ENCODE measurements at places on chromosomes 2 and 18.

DNA sequence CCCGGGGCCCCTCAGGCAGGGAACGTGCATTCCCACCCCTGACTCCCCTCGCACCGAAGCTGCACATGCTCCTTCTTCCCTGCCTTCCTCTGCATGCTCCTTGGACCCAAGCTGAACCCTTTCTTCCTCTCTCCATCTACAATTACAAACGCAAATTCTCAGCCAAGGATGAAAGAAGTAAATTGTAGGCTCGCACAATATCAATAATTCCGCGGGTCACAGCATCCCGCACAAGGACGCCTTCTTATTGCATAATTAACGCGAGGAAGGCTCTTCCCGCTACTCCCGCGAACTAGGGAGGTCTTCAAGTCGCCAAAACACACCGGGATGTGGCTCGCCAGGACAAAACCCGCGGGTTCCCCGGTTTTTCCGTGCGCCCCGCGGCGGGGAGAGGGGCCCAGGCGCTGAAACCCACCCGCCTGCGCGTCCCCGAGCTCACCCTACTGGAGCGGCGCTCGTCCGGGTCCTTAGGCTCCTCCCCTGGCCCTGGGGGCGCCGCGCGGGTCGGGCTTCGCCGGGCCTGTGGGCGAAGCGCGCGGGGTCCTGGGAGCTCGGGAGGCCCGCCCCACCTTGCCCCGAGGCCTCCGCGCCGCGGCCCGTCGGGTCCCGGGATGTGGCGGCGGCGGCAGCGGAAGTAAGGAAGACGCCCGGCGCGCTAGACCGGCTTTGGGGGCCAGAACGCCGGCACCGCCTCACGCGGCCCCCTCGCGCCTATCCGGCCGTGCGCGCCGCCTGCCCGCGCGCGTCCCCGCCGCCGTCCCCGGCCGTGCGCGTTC lies at the start of gene CHST10:
Gene CHST10 (minus strand): TSS at position 734 of the 776 bp plus-strand sequence. CDS start 10,993 bp downstream, outside the sequence.
- peak; percentile 49 for DNase-seq

GRCh38 chr2:113857464-113857863 lies 32.4 kb upstream of the ACTR3 start:
- DNase-seq = no peak

DNA sequence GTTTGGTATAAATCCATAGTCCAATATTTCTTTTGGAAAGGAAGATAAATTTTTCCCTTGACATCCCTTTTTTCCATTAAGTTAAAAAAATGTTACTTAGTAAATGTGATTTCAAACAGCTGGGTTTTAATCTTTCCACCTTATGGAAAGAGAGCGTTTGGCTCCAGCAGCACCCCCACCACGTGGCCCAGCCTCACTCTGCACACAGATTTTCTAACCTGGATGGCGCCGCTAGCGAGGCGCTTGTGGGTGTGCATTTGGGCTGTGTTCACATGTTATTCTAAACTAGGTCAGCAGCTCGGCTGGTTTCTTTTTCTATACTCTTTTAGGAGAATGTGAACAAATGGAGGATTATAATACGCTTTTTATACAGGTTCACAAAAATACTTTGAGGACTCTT lies 218.0 kb downstream of the LDLRAD4 start:
- no peak for DNase-seq

DNA sequence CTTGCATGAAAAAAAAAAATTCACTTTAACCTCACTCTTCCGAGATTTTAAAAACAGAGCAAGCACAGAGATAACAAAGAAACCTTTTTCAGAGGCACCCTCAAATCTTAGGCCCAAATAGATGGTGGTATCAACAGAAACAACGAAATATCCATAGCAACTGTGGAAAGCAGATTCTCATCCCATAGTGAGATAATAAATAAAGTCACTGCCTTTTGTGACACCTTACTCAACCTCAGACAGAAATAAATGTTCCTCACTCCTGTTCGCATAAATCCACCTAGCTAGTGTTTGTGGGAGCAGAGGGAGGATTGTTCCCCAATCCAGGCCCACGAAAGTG lies 60.9 kb upstream of the RTN4 start:
- DNase-seq = no peak

- peak; percentile 57 for DNase-seq
These were observed 405 bp downstream of the PPP3R1 start for GRCh38 chr2:68251855-68252399.

- no peak for DNase-seq
These were observed 68.1 kb upstream of the CTAGE1 start for GRCh38 chr18:22485808-22486244.

DNA sequence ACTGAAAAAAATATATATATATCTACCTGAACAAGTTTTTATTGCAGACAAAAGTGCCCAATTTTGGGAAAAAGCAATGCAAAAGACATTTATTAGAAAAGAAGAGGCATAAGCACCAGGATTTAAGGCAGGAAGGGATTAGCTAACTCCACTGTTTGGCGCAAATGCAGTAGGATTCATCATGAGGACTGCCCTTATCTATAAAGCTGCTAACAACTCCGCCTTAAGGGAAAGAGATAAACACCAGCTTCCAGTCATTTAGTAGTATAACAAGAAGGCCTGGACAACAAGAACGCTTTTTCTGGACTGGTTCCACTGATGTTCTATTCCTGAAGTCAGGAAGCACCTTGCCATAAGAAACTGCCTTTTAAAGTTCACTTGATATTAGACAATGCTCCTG lies 52.9 kb upstream of the FSHR start:
- no peak for DNase-seq

GRCh38 chr2:197207598-197207997 lies 103.0 kb downstream of the ANKRD44 start:
- DNase-seq = no peak

DNA sequence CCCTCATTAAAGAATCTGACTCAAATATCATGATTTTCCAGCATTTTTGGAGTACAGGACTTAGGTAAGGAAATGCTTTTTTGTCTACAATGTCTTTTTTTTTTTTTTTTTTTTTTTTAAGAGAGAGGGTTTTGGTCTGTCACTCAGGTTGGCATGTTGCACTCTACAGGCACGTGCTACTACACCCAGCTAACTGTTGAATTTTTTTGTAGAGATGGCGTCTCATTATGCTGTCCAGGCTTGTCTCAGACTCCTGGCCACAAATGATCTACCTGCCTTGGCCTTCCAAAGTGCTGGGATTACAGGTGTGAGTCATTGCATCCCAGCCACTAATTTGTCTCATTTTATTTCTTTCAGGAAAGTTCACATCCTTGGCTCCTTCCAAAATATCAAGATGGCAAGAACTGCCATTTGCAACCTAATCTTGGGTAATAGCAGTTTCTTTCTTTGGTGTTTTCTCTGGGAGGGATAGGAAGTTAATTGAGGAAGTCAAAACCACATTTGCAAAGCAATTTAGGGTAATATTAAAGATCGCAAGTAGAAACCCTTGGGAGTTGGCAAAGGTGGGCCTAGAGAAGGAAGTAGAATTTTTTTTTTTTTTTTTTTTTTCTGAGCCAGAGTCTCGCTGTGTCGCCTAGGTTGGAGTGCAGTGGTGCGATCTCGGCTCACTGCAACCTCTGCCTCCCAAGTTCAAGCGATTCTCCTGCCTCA lies 15.5 kb downstream of the PNO1 start:
- no peak for DNase-seq

DNA sequence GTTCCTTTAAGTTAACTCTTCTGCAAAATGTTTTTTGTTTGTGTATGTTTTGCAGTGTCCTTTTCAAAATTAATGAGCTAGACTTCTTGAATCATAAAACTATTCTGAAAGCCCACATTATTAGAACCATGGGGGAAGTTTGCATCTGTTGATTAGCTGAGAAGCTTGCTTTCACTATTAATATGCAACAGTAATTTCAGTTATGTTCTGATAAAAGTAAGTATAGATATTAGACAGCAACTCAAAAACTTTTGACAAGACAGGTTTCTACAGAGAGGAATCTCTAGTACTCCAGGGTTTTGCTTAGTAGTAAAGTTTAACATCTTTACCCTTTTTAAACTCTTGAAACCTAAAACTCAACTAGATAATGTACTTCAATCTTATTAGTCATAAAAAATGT lies 147.8 kb downstream of the UBE2E3 start:
- DNase-seq = no peak

DNA sequence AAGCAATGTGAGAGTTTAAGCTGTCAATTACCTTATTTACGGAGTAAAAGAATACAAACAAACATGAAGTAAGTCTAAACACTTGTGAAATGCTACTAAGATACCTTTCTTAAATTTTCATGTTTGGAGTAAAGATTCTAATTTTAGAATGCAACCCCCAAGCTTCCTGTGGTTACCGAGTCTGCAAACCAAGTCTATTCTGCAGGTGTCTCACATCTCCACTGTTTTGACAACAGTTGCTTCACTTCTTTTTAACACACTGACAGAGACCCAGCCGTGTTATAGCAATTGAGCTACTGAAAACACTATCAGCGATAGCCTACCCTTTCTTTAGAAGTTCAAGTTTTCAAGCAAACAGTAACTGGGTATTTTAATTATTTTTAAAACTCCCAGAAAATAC lies 608.3 kb downstream of the ERBB4 start:
- no peak for DNase-seq

- no peak for DNase-seq
These were observed 2.4 kb downstream of the OSBPL1A start for GRCh38 chr18:24395049-24395795.

DNA sequence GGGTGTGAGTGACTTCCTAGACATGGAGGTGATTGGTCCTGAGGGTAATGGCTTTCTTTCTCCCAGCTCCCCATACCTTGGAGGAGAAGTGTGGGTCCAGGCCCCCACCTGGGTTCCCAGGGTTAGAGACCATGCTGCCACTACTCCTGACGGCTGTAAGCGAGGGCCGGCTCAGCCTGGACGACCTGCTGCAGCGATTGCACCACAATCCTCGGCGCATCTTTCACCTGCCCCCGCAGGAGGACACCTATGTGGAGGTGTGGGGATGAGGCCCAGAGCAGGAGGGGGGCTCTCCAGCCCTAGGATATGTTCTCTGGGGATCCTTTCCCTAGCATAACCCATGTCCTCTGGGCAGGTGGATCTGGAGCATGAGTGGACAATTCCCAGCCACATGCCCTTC lies 21.8 kb downstream of the CAD start:
- DNase-seq = no peak

DNA sequence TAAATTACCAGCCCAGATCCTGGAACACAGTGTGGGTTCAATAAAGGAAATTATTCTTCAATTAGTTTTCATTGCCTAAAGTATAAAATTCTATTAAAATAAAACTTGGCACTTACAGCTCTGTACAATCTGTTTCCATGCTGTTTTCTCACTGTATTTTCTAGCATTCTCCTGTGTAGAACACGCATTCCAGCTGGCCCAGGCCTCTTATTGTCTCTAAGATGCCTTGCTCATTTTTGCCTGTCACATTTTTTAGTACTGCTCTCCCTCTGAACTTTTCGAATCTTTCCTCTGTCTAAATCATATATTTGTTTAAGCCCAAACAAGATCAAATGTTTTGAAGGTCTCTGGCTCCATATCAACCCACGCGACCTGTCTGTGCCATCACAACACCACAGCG lies 20.8 kb downstream of the MC2R start:
- no peak for DNase-seq

- DNase-seq = no peak
These were observed 17.6 kb upstream of the MAP4K4 start for GRCh38 chr2:101679801-101680487.

GRCh38 chr18:29892960-29893558 lies 1149.5 kb downstream of the DSC3 start:
- no peak for DNase-seq

DNA sequence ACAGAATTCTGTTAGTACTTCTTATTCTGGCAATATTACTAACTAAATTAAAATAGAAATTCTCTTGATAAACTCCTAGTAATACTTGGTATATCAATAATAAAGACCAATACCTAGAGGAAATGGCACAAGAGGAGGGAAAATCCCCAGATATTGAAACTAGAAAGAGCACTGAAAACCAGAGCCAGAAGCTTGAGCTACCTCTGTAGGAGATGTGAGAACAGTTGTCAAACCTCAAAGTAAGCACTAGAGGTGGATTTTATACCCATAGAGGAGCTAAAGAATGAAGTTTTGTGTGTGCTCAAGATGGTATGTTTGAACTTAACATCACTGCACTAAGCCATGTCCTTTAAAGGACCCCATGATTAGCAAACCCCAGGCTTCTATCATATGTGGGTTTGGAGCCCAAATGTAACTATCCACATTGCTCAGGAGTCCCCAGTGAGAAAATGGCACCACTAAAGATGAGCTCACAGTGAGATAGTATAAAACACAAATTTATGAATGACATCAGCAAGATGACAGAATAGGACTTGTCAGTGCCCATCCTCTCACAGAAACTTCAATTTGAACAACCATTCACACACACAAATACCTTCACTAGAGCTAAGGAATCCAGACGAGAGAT lies 122.1 kb downstream of the PKP4 start:
- no peak for DNase-seq

DNA sequence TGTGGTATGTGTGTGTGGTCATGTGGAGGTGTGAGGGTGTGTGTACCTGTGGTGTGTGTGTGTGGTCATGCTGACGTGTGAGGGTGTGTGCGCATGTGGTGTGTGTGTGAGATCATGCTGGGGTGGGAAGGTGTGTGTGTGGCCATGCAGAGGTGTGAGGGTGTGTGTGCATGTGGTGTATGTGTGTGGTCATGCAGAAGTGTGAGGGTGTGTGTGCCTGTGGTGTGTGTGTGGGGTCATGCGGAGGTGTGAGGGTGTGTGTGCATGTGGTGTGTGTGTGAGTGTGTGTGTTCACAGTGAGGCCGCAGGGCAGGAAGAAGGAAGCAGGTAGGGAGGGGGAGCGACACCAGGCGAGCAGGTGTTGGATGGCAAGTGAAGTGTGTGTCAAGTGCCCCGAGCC lies 259.0 kb downstream of the LOXHD1 start:
- peak; percentile 39 for DNase-seq

GRCh38 chr18:48099481-48100164 lies 169.2 kb upstream of the SMAD2 start:
- no peak for DNase-seq

GRCh38 chr2:172091761-172092566 lies 6.7 kb downstream of the DLX1 start:
- DNase-seq = no peak

DNA sequence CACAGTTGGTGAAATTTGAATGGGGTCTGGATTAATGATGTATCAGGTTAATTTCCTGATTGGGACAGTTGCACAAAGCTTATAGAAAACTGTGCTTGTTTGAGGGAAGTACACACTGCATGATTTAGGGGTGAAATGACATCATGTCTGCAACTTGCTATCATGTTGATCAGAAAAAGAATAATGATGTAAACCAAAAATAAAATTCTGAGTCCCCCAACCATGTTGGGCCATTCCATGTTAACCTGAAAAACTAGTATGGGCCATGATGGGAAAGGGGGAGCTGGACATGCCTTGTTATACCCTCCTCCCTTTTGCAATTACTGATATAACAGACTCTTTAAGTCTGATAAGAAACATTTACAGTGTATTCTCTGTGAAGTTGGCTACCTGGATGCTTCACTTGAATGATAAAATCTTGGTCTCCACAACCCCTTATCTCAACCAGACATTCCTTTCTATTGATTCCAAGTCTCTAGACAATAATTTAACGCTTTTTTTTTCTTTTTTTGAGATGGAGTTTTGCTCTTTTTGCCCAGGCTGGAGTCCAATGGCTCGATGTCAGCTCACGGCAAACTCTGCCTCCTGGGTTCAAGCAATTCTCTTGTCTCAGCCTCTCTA lies 4.2 kb upstream of the INO80B start:
- no peak for DNase-seq

- DNase-seq = no peak
These were observed 11.7 kb downstream of the CREG2 start for GRCh38 chr2:101375653-101376052.

All from T-helper 2 cell (primary cell).